CD4-positive, alpha-beta T cell treated with Interleukin-21 for 1 hour (primary cell): ENCODE measurements at places on chromosomes 12 and 14.

DNA sequence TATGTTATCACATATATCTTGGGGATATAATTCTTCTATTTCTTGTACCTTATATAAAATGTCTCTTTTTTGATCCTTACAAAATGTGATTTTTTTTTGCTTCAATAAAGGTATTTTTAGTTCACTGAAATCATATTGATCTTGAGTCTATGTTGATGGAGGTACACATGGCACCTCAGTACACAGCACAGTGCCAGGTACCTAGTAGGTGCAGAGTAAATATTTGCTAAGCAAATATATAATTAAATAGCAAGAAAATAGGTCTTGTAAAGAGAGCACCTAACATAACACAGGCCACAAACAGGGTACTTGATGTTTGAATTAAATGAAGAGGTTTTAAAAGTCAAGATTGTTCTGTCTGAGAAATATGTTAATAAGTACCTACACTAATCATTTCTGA, 69.7 kb downstream of the CIT start:
- no peak for DNase-seq

- no peak for DNase-seq
Observed at GRCh38 chr12:11749943-11750690, 100.6 kb downstream of the ETV6 start.

DNA sequence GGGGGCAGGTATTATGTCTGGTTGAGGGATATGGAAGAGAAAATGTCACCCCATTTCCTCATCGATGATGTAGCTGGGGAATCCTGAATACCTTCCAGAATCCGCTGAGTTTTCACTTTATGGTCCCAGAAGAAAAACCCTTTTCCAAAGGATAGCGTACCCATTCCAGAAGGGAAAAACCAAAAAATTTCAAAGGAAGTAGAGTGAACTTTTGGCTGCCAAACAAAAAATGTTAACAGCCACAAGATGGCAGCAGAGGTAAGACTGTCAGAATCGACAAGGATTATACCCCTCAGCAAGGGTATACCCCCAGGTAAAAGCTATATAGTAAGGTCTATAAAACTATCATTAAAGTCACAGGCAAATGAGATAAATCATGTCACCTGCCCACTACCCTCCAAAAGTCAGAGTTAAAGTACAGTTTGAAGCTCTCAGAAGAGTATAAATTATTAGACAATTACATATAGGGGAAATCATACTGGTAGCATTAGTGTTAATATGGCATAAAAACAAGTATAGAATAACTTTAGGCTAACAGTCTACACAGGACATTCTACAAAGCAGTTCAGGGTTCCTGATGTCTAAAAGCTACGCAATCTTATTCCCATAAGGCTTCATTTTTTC, 18.0 kb downstream of the ACIN1 start:
- peak; percentile 55 for DNase-seq

DNA sequence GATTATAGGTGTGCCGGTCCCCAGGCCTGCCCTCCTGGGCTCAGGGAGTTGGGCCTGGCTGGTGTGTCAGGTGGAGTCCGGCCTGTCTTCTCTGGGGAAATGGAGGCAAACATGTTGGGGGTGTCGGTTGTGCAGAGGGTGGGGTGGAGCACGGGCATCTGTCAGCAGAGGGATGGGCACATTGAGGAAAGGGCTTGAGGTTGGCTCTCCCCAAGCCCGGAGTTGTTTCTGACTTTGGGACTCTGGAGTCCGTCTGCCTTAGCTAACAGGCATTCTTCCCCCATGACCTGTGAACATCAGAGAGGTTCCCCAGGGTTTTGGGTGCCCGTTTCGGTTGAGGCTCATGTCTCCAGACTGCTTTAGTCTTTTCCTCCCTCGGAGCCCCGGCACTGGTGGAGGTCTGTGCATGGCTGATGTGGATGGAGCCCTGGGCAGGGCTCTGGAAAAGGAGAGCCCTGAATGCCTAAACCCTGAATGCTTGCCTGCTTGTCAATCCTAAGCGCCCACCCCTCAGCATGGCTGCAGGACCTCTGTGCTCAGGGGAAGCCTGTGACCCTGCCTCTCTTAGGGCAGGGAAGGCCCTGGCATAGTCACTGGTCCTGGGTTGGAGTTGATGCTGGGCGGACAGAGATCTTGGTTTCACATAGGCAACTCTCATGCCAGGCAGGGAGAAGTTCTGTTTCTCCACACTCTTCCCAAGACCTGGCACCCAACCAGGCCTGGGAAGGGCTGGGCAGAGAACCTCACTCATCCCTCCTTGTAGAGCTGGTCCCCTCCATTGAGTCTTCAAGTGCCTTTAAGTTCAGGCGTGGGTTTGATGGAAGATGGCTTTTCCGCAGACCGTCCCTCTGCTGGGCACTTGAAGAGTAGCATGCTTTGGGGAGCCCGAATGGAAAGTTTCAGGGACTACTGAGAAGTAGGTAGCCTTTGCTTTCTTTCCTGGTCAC, 12.9 kb downstream of the NYNRIN start:
- DNase-seq, result peak; percentile 50

GRCh38 chr14:74647678-74648461, 35.8 kb upstream of the LTBP2 start:
- no peak for DNase-seq

GRCh38 chr12:92146497-92147224, 1.0 kb upstream of the BTG1 start:
- no peak for DNase-seq

- no peak for DNase-seq
Observed at GRCh38 chr14:92984082-92984788, 61.3 kb downstream of the CHGA start.

DNA sequence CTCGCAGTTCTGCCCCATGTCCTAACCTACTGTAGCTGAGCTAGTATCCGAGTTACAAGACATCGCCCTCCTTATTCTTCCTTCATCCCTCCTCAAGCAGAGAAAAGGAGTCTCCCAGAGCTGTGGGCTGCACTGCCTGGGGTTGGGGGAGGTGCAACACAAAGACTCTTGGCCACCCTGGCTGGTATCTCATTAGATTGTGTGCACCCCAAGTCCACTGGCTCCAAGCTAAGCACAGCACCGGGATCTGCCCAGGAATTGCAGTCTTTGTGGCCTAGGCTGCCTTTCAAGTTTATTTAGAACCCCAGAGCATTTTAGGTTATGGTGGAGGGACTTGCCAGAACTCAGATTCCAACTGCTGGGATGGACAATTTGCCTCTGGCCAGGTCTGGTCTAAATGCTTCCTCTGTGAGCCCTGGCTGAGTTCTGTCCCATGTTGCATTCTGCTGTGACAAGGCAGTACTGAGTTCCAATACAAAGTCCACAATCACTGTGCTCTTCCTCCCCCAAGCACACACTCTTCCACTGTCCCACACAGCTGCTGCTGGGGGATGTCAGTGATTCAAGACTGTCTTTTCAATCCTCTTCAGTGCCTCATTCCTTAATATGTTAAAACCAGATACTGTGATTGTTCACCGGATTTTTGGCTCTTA, 169.6 kb upstream of the CLEC14A start:
- no peak for DNase-seq

DNA sequence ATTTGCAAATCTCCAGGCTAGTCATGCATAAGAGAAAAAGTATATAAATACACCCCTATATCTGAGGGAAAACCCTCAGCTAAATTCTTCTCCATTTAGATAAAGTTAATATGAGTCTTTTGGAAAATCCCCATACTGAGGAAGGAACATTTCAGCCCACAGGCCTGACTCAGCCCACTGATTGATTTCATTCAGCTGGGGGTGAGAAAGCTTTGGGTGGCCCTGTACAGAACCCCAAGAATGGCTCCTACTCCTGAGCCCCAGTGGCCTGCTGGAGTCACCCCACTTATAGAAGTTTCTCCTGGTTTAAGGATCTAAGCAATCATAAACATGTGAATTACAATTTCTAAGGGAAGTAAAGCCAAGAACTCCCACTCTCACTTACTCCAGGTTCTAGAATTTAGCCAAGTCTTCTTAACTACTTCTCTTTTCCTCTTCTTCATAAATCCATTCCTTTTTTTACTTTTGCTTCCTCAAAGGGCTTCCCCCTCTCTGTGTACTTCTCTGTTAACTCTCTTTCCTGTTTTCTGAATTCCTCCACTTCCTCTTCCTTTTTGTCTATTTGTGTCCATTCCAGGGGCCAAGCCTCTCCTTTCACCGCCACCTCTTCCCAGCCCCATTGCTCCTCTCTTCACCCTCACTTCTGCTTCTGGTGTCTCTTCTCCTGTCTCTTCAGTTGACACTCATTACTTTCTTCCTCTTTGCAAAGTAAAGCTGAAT, 21.0 kb downstream of the RTN1 start:
- no peak for DNase-seq

GRCh38 chr14:89757313-89757939, 197.1 kb downstream of the EFCAB11 start:
- no peak for DNase-seq

- peak; percentile 22 for DNase-seq
Observed at GRCh38 chr14:103121846-103122584, 1.2 kb upstream of the TNFAIP2 start.

GRCh38 chr12:67742461-67742860, 93.9 kb downstream of the DYRK2 start:
- no peak for DNase-seq

DNA sequence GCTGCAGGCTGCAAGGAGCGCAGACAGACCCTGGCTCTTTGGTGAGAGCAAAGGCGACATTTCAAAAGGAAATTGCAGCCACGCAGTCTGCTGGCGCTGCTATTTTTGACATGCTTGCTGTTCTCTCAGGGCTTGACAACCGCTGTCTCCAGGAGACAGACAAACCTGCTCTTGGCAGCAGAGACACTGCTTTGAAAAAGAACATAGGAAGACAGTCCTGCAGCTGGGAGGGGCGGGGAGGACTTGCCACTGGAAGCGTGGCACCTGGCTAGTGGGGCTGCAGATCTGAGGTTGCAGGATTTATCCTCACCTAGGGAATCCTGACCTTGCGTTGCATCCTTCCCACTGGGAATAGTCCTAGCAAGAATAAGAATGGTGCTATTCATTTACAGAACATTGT, 91.8 kb upstream of the KCNA1 start:
- DNase-seq, result no peak

GRCh38 chr12:12715459-12716150, 1.6 kb upstream of the CDKN1B start:
- peak; percentile 62 for DNase-seq

GRCh38 chr14:71437870-71438269, 494.4 kb upstream of the RGS6 start:
- DNase-seq, result no peak

DNA sequence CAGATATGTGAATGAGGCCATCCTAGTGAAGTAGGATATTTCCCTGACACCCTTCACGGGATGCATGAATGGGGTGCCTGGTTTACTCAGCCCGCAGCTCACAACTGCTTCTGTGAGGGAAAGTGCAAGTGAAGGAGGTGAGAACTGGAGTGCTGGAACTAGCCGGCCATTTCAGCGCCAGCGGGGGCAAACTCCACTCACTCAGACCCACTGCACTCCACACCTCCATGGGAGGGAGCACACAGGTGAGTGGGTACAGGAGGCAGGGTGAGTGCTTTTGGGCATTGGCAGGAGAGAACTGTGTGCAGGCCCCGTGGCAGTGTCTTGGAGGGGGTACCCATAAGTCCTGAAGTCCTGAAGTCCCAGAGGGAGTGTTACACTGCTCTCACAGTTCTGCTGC, 1008.4 kb downstream of the SLC6A15 start:
- DNase-seq, result no peak

DNA sequence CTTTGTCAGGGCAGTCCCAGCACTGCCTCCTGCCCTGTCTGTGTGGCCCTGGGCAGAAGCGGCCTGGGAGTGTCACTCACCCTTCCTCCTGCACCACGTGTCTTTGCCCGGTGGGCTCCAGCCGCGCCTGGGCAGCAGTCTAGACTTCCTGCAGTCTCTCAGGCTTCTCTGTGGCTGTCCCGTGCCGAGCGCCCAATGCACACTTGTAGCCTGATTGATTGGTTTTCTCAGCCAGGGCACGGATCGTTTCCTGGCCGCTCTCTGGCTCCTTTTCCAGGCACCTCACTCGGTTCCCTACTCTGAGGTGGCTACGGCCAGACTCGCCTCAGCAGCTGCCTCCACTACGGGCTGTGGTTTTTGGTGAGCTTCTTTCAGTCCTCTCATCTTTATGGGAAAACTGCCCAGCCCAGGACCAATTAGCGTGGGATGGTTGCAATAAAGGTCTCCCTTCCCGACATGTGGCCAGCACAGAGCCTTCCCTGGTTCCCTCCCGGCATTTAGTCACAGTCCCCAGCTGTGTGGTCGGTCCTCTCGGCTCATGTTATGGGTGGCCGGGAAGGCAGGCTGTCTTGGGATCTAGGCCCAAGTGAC, 133.1 kb downstream of the CACNA1C start:
- DNase-seq, result no peak

DNA sequence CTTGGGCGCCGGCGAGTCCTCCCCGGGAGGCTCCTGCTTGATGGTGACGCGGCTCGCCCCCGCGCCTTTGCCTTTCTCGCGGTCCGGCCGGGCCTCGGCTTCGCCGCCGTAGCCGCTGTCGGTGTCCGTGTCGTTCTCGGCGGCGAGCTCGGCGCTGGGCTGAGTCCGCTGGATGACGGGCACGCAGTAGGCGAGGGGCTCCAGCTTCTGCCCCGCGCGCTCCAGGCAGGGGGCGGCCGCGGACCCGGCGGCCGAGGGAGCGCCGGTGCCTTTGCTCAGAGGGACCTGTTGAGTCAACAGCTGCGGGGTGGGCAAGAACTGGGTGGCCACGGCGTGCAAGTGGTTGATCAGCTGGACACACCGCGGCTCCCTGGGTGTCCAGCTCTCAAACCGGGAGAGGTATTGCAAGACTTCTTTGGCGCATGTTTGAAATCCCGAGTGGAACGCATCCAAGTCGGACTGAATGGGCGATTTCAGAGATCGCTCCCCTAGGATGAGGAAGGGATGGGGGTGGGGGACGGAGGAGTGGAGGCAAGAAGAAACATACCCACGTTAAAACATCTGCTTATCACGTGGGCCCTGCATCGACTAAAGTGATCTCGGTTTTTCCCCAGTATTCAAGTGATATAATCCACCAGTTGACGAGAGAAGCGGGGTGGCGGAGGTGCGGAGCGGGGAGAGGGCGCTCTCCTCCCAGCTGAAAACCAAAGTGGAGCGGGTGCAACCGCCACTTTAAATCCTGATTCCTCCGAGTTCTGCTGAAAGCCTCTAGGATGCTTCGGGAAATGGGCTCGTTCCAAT, 2.0 kb downstream of the BHLHE41 start:
- no peak for DNase-seq

DNA sequence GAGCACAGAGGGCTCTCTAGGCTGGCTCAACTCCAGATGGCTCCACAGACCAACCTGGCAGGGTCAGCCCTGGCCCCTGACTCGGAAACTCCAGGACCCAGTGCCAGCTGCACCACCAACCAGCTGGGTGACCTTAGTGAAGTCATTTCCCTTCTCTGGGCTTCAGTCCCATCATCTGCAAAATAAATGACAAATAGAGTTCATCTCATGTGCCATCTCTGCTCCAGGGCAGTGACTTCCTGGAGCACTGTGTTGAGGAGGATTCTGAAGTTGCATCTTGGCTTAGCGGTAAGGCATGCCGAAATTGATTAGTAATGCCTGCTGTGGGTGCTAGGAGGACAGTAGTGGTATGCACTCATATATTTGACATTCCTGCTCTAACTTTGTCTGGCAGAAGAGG, 31.5 kb downstream of the DTX1 start:
- no peak for DNase-seq

DNA sequence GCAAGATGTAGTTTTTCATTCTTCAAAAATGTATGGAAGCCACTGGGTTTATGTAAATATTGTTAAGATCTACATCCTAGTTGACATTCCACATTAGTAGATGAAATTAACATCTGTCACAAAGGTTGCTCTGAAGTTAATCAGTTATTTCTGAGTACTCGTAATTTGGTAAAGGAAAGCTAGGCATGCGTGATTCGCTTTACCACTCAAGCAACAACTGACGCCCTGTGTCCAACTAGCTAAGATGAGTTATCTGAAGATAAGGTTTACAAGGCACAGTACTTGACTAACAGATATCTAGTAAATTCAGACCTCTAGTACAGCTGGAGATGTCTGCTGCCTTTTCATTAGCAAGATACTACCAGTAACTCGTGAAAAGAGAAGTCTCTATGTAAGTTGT, 14.1 kb downstream of the PRKD1 start:
- no peak for DNase-seq
